ENCODE measurements at places on chromosomes 13 and 19.

DNA sequence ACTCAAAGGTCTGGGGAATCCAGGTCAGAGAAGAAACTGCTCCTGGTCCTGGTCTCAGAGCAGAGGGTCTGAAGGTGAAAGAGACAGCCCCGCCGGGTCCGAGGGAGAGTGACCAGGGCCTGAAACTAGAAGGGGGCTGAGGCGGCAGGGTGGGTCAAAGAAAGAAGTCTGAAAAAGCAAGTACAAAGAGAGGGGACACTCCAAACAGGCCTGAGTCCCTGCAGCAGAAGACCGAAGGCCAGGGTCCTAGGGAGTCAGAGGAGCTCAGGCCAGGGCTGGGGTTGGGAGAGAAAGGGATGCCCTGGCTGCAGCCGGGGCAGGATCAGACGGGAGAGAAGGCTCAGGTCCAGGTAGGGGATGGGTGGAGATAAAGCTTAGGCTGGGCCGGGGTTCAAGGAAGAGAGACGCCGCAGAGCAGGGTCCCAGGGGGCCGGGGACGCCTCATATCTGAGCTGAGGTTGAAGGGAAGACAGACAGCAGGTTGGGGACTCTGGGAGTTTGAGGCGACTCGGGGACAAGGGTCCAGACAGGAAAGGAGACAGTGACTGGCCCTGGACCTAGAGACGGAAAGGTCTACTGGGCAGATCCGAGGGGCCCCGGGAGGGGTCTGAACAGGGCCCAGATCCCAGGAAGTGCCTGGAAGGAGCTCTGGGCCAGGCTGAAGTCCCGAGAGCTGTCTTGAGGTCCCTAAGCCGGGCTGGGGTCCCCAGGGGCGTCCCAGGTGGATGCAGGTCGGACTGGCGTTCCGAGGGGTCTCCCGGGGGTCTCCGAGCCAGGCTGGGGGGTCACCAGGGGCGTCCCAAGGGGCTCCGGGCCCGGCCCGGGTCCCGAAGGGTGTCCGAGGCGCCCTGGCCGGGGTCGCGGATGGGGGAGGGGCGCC, 795 bp downstream of the MLLT1 start:
- no peak for DNase-seq

DNA sequence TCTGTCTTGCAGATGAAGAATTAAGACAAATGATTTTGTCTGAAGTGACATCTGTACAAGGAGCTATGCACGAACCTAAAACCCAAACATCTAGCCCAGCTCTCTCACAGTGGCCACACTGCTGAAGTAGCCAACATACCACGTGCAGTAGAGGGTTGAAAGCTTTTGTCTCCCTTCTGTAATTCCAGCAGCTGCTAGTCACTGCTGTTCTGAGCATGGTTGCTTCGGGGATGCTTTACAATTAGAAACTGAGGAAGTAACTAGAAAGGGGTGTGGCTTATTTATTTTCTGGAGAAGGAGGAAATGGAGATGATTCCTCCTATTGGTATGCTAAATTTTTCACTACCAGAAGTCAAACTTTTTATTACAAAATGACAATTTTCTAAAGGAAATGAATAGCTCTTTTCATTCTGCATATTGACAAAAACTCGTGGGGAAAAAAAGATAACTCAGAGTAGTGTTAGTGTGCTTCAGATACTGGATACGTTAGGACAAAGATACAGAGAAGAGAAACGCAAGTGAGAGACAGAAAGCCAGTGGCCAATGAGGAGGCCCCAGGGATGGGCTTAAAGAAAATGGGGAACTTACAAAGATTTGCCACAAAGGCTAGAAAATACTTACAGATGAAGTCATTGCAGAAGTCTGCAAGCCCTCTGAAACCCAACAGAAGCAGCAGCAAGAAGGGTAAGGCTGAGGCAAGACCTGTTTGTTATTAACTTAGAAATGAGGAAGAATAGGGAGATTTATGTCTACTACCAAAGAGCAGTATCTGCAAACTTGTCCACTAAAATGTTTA, 192.7 kb upstream of the MIR17HG start:
- DNase-seq: no peak

GRCh38 chr19:48530066-48530720, 18.6 kb upstream of the LMTK3 start:
- DNase-seq: no peak

GRCh38 chr13:32504263-32504662, 34.3 kb downstream of the N4BP2L2 start:
- DNase-seq: no peak

DNA sequence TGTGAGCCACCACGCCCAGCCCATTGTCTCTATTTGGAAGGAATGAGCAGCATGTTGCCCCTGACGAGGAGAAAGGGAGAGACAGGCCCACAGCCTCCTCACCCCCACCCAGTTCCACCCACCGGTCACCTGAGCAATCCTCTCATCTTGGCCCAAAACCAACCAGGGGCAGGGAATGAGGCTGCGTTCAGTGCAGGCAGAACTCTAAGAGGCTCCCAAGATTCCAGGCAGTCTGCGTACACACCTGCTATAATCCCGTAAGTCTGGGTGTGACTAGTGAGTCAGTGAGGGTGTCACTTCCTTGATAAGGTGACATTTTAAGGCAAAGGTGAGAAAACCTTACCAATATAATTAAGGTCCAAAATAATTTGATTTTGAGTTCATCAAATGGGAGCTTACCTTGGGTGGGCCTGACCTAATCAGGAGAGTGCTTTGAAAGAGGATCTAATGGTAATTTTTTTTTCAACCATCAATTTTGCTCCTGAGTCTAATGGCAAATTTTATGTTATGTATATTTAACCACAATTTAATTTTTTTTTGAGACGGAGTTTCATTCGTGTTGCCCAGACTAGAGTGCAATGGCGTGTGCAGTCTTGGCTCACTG, 26.9 kb upstream of the KLF2 start:
- DNase-seq: no peak

- no peak for DNase-seq
Measured at GRCh38 chr13:114134944-114135610, 2.7 kb upstream of the RASA3 start.

DNA sequence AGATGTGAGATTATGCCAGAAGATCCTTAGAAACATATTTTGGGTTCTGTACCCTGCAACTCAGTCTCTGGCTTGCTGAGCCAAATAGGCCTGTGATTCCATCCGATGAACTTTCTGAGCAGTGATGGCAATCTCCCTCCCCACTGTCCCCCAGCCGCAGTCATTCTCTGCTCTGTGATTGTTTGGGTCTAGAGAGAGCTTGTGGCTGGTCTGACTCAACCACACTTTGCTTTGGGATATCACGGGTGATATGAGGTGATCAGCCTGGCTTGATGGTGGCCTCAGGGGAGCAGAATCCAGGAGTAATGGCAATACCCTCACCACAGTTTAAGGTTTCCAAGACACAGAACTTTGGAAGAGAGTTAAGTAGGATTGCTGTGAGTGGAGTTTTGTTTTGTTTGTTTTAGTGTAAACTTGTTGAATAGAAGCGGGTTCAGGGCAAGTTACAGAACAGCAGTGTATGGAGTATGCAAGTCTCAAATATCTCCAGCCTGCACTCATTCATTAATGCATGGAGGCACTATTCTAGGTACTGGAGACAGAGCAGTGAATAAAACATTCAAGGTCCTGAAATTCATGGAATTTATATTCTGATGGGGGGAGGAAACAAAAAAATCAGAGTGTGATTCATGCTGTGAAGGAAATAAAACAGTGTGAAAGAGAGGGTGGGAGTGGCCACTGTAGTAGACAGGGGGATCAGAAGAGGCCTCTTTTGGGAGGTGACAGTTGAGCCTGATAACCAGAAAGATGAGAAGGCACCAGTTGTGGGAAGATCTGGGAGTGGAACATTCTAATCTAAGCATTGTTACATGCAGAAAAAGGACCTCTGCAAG, 5.3 kb downstream of the SAMD4B start:
- no peak for DNase-seq

- no peak for DNase-seq
Measured at GRCh38 chr13:75366380-75367280, 115.3 kb downstream of the TBC1D4 start.

- no peak for DNase-seq
Measured at GRCh38 chr19:3949997-3950859, 17.4 kb downstream of the NMRK2 start.

DNA sequence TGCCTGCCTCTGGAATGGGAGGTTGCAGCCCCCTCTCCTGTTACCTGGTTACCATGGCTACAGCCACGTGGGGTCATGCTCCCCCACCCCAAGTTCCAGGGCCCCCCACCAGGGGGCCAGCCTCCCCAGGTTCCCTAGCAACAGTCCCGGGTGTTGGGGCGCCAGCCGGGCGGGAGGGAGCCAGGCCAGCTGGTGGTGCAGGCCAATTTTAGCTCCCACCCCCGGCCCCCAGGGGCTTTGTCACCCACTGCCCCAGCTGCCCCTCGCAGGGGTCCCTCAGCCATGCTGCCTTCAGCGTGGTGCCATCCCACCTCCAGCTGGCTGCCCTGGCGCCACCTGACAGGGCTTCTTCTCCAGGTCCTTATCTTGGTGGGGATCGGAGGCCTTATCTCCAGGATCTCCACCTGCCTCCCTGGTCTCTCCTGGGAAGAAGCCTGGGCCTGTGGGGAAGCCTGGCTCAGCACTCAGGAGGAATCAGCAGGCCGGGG, 3.0 kb downstream of the MARK4 start:
- no peak for DNase-seq

DNA sequence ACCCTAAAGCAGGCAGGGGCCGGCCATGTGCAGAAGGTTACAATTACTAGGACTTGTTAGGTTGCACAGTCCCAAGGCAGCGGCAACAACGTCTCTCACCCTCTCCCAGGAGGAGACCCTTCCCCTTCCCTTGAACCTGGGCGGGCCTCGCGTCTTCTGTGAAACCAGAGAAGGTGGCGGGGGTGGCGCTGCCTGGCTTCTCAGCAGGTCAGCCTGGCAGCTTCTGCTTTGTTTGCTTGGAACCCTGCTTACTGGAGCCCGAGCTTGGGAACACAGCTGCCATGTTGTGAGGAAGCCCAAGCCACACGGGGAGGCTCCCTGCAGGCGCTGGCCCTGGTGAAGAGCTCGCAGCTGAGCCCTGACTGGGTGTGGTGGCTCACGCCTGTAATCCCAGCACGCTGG, 15.5 kb downstream of the MKNK2 start:
- no peak for DNase-seq

DNA sequence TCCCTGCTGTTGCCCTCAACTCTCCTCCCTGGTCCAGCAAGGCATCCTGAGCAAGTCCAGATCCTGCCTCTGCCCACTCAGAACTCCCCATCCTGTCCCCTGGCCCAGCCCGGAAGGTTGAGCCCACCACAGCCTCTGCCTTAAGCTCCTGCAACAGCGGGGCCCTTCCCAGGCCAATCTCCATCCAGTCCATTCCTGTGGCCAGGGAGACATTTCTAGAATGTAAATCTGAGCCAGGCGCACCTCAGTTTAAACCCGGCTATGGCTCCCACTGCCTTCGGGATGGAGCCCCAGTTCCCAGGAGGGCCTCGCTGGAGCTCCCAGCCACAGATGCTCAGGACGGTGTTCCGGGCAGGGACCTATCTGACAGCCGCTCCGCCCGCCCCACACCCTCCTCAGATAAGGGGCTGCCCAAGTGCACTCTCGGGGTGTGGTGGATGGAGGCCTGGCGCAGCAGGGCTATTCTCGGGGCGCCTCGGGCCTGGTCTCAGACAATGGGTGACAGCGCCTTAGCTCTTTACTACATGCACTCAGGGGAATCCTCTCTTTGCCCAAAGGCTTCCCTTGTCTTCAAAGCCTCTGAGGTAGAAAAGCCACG, 5.3 kb downstream of the TRAPPC6A start:
- no peak for DNase-seq

GRCh38 chr13:20658451-20659040, 45.0 kb upstream of the IL17D start:
- no peak for DNase-seq

DNA sequence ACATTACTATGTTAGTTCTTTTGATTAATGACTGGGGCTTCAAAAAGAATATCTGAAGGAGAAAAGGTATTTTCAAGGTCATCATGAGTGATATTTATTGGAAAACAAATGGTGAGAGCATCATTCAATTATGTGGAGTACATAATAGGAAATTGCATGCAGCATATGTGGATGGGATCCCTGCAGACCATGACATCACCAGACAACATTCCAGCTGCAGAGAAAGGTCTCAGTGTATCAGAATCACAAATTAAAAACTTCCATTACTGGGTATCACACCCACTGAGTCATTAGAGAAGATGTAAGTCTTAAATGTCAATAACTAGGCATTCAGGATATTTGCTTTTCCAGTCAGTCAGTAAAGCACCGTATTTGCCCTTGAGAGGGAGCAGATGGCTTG, 574.4 kb upstream of the SLC10A2 start:
- no peak for DNase-seq

GRCh38 chr13:73189776-73190175, 131.0 kb downstream of the KLF5 start:
- no peak for DNase-seq

DNA sequence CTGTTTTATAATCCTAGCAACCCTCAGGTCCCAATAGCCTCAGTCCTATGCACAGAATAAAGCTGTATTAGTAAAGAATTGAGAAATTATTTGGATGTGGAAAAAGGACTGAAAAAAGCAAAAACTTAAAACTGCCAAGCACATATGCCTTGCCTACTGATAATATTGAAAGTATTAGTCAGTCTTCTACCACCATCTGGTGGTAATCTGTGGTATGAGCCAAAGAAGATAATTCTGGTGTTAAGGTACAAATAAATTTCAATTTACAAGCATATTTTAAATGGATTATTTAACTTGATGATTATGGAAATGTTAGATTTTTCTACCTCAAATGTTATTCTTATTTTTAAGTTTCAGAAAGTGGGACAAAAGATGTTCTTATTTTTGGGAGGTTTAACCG, 460.3 kb upstream of the KLHL1 start:
- no peak for DNase-seq

GRCh38 chr13:22874839-22875238, 305.9 kb upstream of the SGCG start:
- no peak for DNase-seq

DNA sequence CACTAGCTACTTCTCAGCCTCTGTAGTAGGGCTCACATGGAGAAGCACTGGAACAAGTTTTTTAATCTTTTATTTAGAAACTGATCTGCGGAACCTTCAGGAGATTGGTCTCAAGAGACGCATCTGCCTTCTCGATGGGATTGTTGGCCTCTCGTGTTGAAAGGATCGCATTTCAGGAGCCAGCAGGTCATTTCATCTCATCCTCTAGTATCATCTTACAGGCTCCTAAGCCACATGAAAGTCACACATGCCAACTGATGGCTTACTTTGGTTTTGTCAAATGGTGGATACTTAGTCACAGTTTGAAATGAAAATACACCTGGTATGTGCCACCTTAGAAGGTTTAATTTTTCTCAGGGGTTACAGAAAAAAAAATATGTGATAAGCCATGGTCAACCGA, 1703.6 kb downstream of the EFNB2 start:
- DNase-seq: no peak
